ENCODE measurements at places on chromosomes 7 and 10.

GRCh38 chr10:123062726-123063125 is 53.9 kb downstream of the ACADSB start:
- no peak for DNase-seq

- no peak for DNase-seq
Observed at GRCh38 chr10:132703419-132704007, 82.4 kb downstream of the NKX6-2 start.

GRCh38 chr10:60293581-60294175 is 96.0 kb downstream of the ANK3 start:
- no peak for DNase-seq

DNA sequence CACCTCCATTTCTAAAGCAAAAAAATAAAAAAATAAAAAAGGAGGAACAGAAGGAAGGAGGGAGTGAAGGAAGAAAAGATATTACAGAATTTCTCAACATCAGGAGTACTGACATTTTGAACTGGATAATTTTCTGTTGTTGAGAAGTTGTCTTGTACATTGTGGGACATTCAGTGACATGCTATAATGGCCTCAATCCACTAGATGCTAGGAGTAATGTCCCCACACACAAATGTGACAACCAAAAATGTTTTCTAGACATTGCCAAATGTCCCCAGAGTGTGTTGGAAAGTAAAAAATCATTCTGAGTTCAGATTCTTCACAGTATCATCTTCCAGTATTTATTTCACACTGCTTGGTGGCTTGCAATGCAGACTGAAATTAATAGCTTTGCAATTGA is 6.5 kb downstream of the ZNF438 start:
- DNase-seq: no peak

DNA sequence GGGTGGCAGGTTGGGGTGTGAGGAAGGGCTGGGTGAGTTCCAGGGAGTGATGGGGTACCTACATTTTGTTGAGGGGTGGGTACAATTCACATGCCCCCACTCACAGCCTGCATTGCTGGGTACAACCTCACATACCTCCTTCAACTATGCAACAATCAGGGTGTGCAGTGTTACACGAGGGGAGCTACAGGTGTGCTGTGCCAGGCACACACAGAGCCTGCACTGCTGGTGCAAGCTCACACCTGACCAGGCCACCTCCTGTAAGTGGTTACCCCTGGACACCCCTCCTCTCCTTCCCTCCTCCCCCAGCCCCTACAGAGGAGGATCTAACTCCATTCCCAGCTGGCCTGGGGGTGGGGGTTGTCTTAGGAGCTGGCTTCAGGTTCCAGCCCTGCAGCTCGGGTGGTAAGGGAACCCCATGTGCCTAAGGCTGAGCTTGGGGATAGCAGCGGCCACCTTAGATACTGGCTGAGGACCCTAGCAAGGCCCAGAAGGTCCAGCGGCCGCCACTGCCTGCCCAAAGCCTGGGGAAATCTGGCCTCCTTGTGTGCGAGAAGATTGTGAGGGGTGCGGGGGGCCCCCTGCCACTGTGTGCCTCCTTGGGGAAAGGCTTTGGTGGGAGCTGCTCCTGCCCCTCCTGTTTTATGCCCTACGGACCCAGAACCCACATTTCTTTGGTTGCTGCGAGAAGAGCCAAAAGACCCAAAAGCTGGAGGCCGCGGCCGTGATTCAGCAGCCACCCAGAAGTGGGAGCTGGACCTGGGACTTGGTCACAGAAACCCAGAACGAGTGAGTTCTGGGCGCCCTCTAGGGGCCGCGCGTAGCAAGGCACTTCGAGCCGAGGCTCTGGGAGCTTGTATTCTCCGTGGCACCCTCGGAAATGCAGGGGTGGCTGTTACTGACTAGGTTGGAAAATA is 10.8 kb downstream of the TLX1 start:
- DNase-seq: peak; percentile 71

DNA sequence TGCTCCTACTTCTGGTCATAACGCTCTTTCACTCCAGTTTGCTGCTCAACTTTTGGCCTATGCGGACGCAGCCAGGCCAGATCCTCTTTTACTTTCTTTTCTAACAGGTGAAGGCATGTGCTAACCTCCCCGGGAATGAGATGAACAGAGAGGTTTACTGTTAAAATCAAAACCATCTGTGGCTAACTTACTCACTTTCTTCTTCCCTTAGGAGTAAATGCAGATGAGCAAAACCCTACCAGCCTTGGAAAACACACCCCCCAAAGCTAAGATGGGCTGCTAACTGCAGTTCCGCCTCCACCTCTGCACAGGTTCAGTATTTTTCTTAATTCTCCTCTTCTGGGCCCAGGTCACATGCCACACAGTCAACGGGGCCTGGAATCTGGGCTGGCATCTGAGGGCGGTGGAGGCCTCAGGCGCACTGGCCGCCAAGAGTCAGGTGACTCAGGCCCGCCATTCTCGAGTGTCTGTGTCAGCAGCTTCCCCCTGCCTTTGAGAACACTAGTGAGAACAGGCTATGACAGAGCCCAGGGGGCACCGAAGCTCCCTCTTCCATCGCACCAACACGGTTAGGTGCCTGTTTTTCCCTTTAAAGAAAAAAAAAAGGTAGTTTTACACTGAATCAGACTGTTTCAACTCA is 11.1 kb downstream of the FAM53B start:
- no peak for DNase-seq

DNA sequence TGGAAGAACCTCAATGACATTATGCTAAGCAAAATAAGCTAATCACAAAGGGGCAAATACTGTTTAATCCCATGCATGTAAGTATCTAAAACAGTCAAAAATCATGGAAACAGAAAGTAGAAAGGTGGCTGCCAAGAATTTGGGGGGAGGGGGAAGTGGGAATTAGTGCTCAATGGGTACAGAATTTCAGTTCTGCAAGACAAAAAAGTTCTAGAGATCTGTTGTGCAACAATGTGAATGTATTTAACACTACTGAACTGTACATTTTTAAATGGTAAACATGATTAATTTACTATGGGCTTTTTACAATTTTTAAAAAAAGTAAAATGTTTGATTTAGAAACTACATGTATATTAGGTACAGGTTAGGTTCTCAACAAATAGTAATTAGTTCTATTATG is 11.9 kb downstream of the EZH2 start:
- no peak for DNase-seq

Data from effector CD8-positive, alpha-beta T cell (primary cell).